ENCODE measurements at places on chromosomes 5 and 9.

GRCh38 chr5:71907608-71908145 lies 188.6 kb downstream of the CARTPT start:
- no peak for DNase-seq

GRCh38 chr5:78537821-78538220 lies 110.8 kb downstream of the LHFPL2 start:
- DNase-seq = peak; percentile 28

GRCh38 chr9:34079181-34079580 lies 30.5 kb upstream of the UBAP2 start:
- no peak for DNase-seq

DNA sequence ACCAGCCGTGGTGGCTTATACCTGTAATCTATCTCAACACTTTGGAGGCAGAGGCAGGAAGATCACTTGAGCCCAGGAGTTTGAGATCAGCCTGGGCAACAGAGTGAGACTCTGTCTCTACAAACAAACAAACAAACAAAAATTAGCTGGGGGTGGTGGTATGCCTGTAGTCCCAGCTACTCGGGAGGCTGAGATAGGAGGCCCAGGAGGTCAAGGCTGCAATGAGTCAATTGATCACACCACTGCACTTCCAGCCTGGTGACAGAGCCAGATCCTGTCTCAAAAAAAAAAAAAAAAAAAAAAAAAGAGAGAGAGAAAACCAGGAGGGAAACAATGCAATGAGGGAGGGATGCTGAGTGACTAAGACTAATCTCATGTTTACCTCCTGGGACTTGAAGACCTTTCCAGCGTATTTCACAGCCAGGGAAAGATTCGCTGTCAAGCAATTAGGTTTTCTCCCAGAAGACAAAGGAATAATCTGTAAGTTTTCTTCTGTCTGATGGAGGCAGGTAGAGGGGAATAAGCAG lies 51.1 kb upstream of the MIER3 start:
- no peak for DNase-seq

- no peak for DNase-seq
Measured at GRCh38 chr5:172530406-172530805, 76.1 kb upstream of the SH3PXD2B start.

- no peak for DNase-seq
Measured at GRCh38 chr9:26462213-26462612, 430.4 kb downstream of the CAAP1 start.

- DNase-seq = no peak
Measured at GRCh38 chr5:33321026-33321425, 119.7 kb upstream of the TARS1 start.

GRCh38 chr9:33988219-33988890 lies 60.3 kb downstream of the UBAP2 start:
- DNase-seq = peak; percentile 60

DNA sequence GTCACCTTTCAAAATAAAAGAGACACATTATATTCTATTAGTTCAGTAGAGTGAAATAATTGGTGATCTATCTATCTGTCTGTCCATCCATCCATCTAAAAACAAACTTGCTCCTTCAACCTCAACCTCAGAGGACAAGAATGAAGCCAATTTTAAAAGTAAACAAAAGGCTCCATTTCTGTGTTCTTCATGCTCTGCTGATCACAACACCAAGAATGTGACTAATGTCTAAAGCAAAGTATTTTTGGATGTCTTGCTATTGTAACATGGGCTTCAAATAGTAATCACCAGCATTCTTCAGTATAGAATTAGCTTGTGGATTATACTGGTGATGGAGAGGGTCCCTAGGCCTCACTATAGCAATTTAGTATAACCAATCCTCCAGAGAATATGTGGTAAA lies 1304.4 kb downstream of the MAT2B start:
- DNase-seq = no peak

DNA sequence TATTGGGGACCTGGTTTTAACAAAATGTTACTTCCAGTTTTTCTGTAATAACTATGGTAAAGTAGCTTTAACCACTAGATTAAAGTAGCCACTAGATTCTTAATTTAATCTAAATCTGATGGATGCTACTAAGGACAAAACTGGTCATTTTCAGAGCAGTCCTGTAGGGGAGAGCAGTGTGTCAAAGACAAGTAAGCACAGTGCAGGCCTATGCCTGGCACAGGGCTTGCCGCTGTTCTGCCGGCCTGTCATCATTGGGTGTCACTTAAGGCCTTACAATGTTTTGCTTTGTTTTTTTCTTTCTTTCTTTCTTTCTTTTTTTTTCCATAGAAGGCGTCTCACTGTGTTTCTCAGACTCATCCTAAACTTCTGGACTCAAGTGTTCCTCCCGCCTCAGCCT lies 53.0 kb upstream of the NXNL2 start:
- DNase-seq = no peak

- peak; percentile 43 for DNase-seq
Measured at GRCh38 chr5:105587963-105588662, 2025.5 kb upstream of the NUDT12 start.

- no peak for DNase-seq
Measured at GRCh38 chr5:120967366-120967765, 503.3 kb downstream of the PRR16 start.

DNA sequence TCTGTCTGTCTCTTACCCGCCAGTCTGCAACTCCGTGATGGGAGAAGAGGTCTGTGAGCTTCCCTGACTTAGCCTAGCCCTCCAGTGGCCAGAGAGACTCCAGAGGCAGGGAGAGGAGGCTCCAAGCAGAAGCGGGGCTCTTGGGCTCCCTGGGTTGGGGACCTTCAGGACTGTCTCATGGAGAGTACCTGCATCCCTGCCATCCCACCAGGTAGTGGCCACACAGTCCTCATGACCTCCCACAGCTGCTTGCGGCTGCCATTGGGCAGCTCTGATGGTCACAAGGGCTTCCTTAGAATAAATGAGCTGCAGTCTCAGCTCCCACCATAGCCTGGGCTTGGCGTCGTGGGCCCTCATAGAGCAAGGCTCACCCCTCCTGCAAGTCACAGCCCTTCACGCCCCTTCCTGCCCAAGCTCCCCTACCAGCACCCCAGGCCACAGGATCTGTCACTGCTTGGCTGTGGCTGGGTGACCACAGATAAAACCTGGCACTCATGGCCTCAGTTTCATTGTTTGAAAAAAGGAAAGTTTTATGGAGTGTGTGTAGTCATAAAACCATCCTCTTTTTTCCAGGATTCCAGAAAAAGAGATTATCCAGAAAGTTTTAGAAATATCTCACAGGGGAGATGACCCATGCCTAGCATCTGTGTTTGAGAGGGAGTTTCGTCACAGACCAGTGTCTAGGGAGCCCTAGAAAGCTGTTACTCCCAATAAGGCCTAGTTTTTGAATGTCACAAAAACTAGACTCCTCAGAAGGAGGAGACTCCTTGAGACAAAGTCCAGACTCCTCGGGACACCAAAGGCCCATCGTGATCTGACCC lies 48.4 kb downstream of the PPARGC1B start:
- peak; percentile 19 for DNase-seq

DNA sequence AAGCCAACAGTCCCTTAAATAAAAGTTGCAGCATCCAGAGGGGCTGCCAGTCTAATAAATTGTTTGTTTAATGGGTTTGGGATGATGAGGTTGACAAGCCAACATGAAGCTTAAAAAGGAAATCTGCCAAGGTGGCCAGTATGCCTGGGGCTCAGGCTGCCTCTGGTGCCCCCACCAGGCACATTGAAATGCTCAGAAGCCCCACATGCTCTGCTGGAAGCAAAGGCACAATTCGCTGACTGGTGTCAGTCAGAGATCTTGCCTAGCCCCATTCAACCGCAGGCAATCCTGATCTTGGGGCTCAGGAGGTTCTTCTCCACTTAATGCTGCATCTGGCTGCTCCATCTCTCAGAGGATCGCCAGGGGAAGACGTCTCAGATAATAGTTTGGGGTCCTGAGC lies 44.2 kb upstream of the TCERG1 start:
- DNase-seq = no peak

DNA sequence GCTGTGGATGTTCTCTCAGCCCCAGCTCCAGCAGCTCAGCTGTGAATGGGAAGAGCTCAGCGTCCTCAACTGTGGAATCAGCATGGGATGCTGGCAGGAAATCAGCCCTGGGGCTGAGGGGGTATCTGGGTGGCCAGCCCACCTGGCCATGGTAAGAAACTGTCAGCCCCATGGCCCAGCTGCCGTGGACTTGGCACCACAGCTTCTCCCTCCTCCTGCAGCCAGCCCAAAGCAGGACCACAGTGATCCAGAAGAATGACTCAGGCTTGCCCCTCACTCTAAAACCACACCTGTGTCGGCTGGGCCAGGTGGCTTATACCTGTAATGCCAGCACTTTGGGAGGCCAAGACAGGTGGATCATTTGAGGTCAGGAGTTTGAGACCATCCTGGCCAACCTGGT lies 48.0 kb downstream of the SAR1B start:
- DNase-seq = no peak

DNA sequence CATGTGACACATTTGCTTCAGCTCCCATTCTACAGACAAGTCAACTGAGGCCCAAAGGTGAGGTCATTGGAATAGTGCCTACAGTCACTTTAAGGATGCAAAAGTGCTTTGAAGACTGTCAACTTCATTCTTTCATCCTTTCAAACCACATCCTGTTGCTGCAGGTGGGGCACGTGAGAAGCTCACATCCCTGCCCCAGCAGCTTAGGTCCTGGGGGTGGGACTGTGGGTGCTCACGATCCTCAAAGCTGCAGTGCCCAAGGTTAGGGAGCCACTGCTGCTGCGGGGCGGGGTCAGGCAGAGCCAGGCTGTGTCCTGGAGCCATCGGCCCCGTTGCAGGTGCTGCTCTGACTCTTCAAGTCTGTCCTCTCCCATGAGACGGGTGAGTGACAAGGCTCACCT lies 57.9 kb upstream of the IER5L start:
- peak; percentile 92 for DNase-seq

DNA sequence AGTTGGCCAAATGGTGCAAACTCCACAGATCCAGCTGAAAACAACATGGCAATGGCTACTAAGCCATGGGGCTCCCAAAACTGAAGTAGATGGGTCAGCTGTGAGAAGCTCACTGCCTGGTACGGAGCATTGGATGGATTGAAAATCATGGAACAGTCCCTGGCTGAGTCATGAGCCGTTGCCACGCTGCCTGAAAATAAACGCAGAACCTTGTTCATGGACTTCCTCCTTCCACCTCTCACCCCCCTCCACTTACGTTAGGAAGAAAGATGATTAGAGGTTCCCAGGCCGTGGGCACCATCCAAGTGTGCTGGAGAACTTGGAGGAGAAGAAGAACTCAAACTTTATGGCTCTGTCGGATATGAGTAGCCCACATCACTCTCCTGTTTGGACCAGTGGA lies 6.8 kb upstream of the DIPK1B start:
- no peak for DNase-seq

GRCh38 chr5:164187785-164188184 lies 682.4 kb downstream of the MAT2B start:
- DNase-seq = no peak

- peak; percentile 55 for DNase-seq
Measured at GRCh38 chr9:133702798-133703590, 35.2 kb downstream of the SARDH start.

GRCh38 chr9:106868565-106868964 lies 5.6 kb downstream of the ZNF462 start:
- no peak for DNase-seq
